ENCODE measurements at places on chromosomes 1 and 21.

DNA sequence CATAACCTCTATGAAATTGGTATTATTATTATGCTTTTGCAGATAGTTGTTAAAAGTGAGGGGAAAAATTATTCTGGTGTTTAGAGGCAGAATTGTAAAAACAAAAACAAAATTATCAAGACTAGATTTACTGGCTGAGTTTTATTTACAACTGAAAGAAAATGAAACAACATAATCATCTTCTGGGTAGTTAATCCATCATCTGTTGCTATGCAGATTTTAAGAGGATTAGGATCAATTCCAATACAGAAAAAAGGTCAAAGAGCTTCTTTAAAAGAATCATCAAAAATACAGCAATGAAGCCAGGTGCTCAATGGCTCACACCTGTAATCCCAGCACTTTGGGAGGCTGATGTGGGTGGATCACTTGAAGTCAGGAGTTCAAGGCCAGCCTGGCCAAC, 8.3 kb downstream of the GOLT1A start:
- DNase-seq = no peak

GRCh38 chr1:170410401-170411166, 121.4 kb upstream of the GORAB start:
- peak; percentile 52 for DNase-seq

GRCh38 chr1:148355976-148356375, 127.1 kb downstream of the PPIAL4G start:
- no peak for DNase-seq

DNA sequence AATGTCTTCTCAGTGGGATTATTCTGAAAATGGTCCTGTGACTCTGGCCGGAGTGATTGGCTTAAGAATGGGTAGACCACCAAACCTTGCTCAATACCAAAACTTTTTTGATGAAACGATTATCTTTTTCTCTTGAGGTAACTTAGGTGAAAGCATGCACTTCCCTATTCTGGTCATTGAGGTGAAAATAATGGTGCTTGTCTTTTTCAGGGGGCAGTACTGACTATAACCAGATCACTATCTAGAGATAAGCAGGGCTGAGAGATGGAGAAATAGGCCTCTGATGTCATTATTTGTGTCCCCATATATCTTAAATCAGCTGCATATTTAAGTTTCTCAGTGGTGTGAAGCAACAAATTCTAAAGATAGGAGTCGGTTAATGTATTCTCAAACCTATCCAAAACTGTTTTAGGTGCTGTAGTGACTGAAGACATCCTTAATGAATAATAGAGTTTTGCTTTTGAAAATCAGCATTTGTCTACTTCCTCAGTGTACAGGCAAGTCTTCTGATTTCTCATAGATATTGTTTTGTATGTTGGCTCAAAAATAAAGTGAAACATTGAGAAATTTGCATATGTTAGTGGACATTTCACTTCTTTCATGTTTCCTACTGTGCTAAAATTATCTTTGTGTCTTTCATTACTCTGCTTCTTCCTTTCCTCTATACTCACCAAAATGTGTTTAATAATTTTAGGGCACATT, 735.3 kb upstream of the ADGRL4 start:
- no peak for DNase-seq

DNA sequence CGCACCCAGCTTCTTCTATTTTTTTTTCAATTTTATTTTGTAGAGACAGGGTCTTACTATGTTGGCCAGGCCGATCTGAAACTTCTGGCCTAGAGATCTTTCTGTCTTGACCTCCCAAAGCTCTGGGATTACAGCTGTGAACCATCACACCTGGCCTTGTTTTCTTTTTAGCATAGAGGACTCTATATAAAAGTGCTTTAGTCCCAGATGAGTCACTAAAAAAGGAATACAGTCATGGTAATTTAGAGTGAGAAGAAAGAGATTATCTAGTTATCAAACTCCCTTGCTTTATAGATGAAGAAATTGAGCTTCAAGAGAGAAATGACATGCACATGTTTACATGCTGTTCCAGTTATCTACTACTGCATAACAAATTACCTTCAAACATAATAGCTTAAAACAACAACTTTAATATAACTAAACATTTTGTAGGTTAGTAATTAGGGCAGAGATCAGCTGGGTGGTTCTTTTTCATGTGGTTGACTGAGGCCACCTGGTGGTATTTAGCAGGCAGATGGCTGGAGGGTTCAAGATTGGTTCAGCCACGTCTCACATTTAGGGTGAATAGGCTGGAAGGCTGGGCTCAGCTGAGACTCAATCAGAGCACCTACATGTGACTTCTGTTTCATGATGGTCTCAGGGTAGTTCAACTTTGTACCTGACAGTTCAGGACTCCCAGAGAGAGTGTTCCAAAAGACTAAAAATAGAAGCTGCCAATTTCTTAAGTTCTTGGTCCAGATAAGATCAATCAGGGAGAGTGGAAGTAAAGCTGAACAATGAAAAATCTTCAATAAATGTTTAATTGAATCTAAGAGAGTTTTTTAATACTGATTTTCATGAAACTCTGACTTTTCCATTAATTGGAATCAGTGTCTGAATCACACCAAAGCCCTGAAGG, 16.9 kb upstream of the MTF2 start:
- no peak for DNase-seq

DNA sequence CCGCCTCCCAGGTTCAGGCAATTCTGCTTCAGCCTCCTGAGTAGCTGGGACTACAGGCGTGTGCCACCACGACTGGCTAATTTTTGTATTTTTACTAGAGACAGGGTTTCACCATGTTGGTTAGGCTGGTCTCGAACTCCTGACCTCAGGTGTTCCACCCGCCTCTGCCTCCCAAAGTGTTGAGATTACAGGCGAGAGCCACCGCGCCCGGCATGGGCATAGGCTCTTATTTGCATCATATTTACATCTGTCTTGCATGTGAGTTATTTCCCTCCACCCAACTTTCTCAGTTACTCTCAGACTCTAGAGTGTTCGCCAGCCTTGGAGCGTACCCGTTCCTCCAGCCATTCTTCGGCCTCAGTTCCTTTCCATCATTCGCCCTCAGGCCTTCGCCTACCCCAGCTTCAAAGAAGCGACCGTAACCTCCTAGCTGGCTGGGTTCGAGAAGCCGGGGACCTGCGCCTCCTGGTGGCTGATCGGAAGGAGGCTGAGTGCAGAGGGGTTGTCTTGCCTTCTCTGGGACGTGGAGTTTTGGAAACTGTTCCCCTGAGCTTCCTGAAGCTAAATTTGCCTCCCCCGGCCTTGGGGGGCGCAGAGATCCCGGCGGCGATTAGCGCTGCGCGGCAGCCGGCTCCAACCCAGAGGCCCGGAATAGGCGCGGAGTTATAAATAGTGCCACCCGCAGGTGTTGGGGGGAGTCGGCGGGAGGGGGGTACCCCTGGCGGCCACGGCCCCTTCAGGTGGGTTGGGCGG, 3.6 kb upstream of the ZBTB7B start:
- DNase-seq = no peak

- no peak for DNase-seq
These were observed 13.9 kb downstream of the LEMD1 start for GRCh38 chr1:205407970-205408369.

DNA sequence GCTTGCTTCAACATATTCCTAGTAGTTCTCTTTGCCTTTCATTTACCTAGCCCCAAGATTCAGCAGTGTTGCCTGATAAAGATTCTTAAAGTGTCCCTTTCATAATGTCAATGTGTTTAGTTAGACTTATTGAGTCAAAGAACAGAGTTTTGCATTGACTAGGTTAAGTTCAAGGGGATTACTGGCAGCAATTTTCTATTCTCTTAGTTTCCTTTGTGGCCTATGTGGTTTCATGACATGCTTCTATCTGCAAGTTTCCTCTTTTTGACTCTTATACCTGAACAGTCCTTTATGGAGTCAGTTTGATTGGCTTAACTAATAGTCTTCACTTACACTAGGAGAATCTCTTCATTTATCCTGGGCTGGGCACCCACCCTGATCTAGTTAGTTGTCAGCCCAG, 151.3 kb downstream of the ADGRL4 start:
- no peak for DNase-seq

DNA sequence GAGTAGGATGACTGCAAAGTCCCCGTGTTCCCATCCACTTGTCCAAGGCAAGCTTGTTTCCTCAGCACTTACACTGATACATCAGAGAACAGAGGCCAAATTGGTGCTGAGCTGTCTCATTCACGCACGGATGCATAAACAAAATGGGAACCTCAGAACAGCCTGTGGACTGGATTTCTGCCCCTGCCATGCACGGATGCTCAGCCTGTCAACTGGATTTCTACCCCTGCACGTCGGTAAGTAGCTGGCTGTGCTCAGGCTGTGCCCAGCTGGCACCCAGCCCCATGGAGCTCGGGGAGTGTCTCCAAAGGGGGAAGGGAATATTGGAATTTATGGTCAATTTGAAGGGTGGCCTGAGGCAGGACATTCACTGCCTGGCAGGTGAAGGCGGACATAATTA, 40.8 kb upstream of the TMPRSS2 start:
- DNase-seq = no peak

GRCh38 chr1:31224068-31224467, 15.6 kb downstream of the NKAIN1 start:
- DNase-seq = no peak

DNA sequence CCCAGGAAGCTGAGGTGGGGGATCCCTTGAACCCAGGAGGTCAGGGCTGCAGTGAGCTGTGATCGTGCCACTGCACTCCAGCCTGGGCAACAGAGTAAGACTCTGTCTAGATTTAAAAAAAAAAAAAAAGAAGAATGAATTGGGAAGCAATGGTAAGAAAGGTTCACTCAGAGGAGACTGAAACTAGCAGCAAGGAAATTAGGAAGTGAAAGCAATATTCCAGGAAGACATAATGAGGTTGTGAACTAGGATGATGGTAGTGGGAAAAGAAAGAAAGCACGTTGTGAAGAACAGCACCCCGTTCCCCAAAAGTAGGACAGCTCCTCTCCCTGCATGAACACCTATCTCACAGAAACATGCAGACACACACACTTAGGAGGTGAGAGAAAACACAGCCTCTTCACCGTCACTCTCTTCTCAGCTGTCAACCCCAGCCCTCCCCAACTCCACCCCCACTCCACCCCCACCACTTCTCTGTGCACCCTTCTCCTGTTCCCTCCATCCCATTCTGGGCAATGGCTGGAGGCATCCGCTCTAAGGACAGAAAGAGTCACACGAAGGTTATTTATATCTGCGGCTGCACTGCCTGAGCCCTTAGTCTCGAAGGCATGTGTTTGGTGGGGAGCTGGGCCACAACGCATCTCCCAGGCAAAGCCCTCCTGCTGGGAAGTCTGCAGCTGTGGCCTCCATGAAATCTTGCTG, 101.8 kb upstream of the LPGAT1 start:
- no peak for DNase-seq

DNA sequence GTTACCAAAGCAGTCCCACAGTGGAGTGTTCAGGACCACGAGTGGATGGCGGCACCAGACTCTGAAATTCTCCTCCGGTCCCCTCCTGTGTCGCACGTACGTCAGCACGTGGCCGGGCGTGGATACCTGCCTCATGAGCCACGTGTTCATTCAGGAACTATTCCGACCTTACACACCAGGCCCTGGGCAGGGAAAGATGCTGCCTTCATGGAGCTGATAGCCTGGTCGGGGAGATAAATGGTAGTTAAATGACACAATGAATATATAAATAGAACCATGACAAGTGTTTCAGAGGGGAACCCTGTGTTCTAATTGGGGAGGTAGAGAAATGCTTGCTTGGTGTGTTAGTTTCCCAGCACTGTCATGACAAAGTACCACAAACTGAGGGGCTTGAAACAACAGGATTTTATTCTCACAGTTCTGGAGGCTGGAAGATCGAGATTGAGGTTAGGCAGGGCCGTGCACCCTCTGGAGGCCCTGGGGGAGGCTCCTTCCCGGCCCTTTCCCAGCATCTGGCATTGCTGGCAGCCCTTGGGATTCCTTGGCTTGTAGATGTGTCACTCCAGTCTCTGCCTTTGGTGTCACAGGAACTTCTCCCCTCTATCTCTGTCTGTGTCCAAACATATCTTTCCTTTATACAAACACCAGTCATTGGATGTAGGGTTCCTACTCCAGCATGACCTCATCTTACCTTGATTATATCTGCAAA, 28.9 kb upstream of the GPR137B start:
- no peak for DNase-seq

- no peak for DNase-seq
These were observed 169.3 kb downstream of the ST6GALNAC5 start for GRCh38 chr1:77036560-77036959.

GRCh38 chr1:230303069-230303468, 123.1 kb downstream of the PGBD5 start:
- DNase-seq = no peak

DNA sequence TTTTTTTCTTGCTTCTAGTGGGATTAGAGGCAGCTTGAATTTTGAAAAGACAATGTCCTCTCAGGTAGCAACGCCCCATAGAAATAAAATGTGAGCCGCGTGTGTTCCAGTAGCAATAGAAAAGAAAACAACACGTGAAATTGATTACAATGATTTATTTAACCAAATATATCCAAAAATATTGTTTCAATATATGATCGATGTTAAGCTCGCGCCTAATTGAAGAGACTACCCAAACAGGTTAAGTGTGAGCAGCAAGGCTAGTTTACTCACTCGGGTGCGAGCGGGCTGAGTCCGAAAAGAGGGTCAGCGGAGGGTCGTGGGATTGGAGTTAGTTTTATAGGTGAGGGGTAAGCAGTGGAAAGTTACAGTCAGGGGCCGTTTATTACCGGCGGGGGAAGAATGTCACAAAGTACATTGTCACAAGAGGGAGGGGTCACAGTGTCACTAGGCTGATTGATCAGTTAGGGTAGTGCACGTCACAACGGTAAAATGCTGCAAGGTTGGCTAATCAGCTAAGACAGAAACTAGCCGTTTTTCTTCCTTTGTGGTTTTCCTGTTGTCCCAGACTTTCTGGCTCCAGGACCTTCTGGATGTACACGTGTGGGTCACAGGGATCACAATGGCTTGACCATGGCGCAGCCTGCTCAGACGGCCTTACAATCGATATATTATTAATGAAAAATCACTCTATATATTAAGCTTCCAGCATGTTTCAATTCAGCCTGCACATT, 697 bp upstream of the ZNF670 start:
- DNase-seq = no peak

GRCh38 chr1:29676496-29676895, 440.2 kb downstream of the PTPRU start:
- no peak for DNase-seq

GRCh38 chr1:53328009-53328461, at the start of gene LRP8:
TSS of gene LRP8 (minus strand) at chr1:53328070. CDS start at chr1:53327912, 158 bp downstream.
- DNase-seq = no peak

DNA sequence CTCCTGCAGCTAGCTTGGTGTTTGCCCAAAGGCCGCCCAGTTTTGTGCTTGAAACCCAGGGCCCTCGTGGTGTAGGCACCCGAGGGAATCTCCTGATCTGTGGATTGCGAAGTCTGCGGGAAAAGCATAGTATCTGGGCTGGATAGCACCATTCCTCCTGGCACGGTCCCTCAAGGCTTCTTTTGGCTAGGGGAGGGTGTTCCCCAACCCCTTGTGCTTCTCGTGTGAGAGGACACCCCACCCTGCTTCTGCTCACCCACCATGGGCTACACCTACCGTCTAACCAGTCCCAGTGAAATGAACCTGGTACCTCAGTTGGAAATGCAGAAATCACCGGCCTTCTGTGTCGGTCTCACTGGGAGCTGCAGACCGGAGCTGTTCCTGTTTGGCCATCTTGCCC, 403.5 kb downstream of the USP25 start:
- DNase-seq = no peak

- no peak for DNase-seq
These were observed 46.0 kb upstream of the SLC19A1 start for GRCh38 chr21:45588086-45588825.

- no peak for DNase-seq
These were observed 7.6 kb downstream of the SNRNP40 start for GRCh38 chr1:31289021-31289420.

- peak; percentile 4 for DNase-seq
These were observed 1109.3 kb upstream of the B3GALT2 start for GRCh38 chr1:194295685-194296084.
